ENCODE measurements at places on chromosomes 1 and 21. TPM values are rescaled to one million over a fixed set of nuclear protein-coding genes. Genes with fewer than 3 reads are reported as not detected.

Gene BNIPL
- 0.33 TPM for total RNA-seq

DNA sequence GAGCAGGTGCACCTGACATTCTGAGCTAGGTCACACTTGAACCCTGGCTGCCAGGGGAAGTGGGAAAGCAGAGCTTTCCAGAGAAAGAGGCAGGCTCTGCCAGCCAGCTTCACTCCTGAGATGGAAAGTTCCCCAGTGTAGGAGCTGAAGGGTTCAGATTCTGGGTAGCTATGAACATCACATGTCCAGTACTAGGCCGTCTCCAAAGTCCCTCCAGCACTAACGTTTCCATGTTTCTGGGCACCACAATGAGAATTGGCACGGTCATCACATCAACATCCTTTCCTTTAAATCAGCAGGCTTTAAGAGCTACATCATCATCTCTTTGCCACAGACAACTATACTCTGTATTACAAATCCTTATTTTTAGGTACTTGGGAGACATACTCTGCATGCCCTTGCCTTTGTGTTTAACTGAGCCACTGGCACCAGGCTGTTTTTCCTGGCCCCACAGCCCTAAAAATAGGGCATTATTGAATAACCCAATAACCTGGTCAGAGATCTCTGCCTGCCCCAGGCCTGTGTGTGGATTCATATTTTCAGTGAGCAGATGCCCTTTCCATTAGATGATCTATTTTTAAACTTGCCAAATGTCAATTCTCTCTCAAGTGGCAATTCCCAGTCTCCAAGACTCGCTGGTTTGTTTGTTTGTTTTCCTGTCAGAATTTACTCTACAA is 35.4 kb upstream of the USP24 start:
- H3K4me3 ChIP-seq: no peak overlapping the region
- H3K27me3 ChIP-seq: no peaks in the 10 kb centered on the region
- H3K36me3 ChIP-seq: no peaks in the 10 kb centered on the region

GRCh38 chr1:53589043-53589887 is 130.1 kb downstream of the DMRTB1 start:
- H3K36me3 ChIP-seq: no peaks in the 10 kb centered on the region
- DNase-seq: no peak
- no peak overlapping the region for H3K4me3 ChIP-seq

GRCh38 chr1:20072771-20073170 is 2.8 kb downstream of the PLA2G5 start:
- peaks cover 2% of the 10 kb centered on the region for H3K4me1 ChIP-seq
- no peak for DNase-seq
- H3K36me3 ChIP-seq: no peaks in the 10 kb centered on the region
- no peaks in the 10 kb centered on the region for H3K27me3 ChIP-seq
- H3K4me3 ChIP-seq: no peak overlapping the region
- H3K27ac ChIP-seq: no peak overlapping the region

DNA sequence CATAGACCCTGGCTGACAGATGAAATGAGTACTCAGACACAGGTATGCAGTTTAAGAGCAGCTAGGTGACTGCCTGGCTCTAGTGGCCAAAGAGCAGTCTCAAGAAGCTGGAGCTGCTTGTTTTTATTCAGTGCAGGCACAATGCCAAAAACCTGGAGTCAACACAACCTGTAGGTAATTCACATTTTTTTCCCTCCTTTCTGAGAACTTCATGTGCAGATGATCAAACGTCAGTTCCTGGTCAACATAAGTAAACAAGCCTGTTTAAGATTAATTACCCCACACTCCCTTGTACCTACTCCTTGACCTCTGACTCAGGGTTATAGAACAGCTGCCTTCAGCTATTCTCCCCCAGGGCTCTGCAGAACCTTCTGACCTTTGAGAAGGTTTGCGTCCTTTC is 17.3 kb upstream of the ACADM start:
- DNase-seq: no peak
- no peaks in the 10 kb centered on the region for H3K4me1 ChIP-seq
- no peaks in the 10 kb centered on the region for H3K36me3 ChIP-seq
- H3K27ac ChIP-seq: no peak overlapping the region
- no peaks in the 10 kb centered on the region for H3K27me3 ChIP-seq

GRCh38 chr1:177255411-177255810 is 84.7 kb downstream of the BRINP2 start:
- no peak overlapping the region for H3K27ac ChIP-seq
- H3K27me3 ChIP-seq: no peaks in the 10 kb centered on the region
- peak; percentile 79 for DNase-seq
- H3K36me3 ChIP-seq: no peaks in the 10 kb centered on the region
- H3K4me1 ChIP-seq: peaks cover 4% of the 10 kb centered on the region

DNA sequence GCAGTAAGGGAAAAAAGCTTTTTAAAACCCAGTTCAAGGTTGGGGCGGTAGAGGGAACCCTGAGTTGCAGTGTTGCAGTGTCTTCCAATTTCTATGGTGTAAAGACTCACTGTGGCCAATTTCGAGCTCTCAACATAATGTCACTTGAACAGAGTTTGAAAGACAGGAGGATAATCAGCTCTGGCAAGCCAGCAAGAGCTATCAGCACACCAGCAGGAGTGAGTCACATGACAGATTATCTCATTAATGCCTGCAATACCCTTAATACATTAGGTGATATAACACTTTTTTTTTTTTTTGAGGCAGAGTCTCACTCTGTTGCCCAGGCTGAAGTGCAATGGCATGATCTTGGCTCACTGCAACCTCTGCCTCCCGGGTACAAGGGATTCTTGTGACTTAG is 22.8 kb downstream of the SLC9C2 start:
- no peak overlapping the region for H3K27ac ChIP-seq
- H3K4me3 ChIP-seq: no peak overlapping the region
- no peaks in the 10 kb centered on the region for H3K4me1 ChIP-seq
- DNase-seq: no peak
- H3K36me3 ChIP-seq: no peaks in the 10 kb centered on the region

Gene FAM43B
- total RNA-seq: under 0.01 TPM

Gene LTN1
- total RNA-seq: 20.8 TPM

Gene LCE1F
- total RNA-seq: not detected

- H3K4me3 ChIP-seq: no peak overlapping the region
- no peaks in the 10 kb centered on the region for H3K36me3 ChIP-seq
- DNase-seq: peak; percentile 92
- peaks cover 3% of the 10 kb centered on the region for H3K4me1 ChIP-seq
These were observed 60.5 kb upstream of the CR2 start for GRCh38 chr1:207393610-207394009.

- H3K4me1 ChIP-seq: peaks cover 19% of the 10 kb centered on the region
- no peaks in the 10 kb centered on the region for H3K27me3 ChIP-seq
- peak; percentile 10 for DNase-seq
- H3K36me3 ChIP-seq: peaks cover 21% of the 10 kb centered on the region
- H3K27ac ChIP-seq: peak overlapping the region; percentile 94
These were observed 12.2 kb downstream of the THBS3 start for GRCh38 chr1:155195201-155196102.

Gene NMNAT2
- under 0.01 TPM for total RNA-seq

Gene TARDBP
- total RNA-seq: 81.4 TPM

Gene TDRD5
- not detected for total RNA-seq

DNA sequence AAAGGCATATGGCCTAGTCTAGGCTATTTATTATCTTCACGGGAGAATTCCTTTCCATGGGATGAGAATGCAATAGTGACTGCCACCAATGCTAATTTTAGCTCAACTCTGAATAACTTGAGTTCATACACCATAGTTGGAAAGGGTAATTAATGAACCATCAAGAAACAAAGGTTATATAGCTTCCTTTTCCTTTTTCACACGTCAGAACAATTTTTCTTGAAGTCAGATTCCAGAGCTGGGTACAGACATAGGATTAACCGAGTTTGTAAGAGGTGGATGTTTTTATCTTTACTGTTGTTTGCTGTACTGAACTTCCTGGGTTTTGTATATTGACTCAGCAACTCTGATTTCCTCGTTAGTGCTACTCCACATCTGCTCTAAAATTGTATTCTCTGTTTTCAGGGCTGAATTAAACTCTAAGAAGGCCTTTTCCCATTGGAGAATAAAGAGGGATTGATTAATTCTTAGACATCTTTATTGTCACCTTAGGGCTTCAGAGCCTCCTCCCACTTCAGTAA is 262.0 kb downstream of the NUF2 start:
- no peak for DNase-seq
- H3K27me3 ChIP-seq: no peaks in the 10 kb centered on the region
- no peak overlapping the region for H3K27ac ChIP-seq
- no peak overlapping the region for H3K4me3 ChIP-seq

GRCh38 chr1:46529031-46529630 is 22.3 kb downstream of the KNCN start:
- H3K4me3 ChIP-seq: no peak overlapping the region
- no peak overlapping the region for H3K27ac ChIP-seq
- no peaks in the 10 kb centered on the region for H3K4me1 ChIP-seq
- peaks cover 44% of the 10 kb centered on the region for H3K27me3 ChIP-seq
- no peaks in the 10 kb centered on the region for H3K36me3 ChIP-seq
- DNase-seq: no peak

GRCh38 chr1:223298701-223299100 is 65.3 kb downstream of the SUSD4 start:
- H3K27ac ChIP-seq: no peak overlapping the region
- H3K36me3 ChIP-seq: no peaks in the 10 kb centered on the region

DNA sequence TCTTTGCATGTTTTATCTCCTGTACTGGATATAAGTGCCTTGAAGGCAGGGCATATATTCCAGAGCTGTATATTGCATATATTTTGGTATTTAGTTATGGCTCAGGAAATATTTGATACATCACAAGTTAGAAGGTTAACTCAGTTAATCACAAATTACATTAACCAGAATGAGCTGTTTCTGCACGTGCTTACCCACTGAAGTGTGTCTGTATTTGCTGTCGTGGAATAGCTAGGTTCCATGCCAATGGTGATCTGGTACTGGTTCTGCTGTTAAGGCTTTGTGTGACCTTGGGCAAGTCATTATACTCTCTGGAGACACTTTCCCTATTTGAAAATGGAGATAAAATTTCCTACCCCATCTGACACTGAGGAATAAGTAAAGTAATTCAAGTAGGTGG is 50.7 kb downstream of the OSBPL9 start:
- H3K27ac ChIP-seq: no peak overlapping the region
- no peaks in the 10 kb centered on the region for H3K27me3 ChIP-seq
- peaks cover 5% of the 10 kb centered on the region for H3K4me1 ChIP-seq
- H3K4me3 ChIP-seq: no peak overlapping the region
- H3K36me3 ChIP-seq: no peaks in the 10 kb centered on the region
- no peak for DNase-seq

Gene FCRL5
- total RNA-seq: not detected

Gene LMOD1
- 36.3 TPM for total RNA-seq

Gene OLIG2
- not detected for total RNA-seq

GRCh38 chr1:156154317-156154749 is 948 bp downstream of the SEMA4A start:
- DNase-seq: no peak
- H3K27me3 ChIP-seq: peaks cover 7% of the 10 kb centered on the region
- H3K4me3 ChIP-seq: no peak overlapping the region
- no peak overlapping the region for H3K27ac ChIP-seq

Gene FAF1
- 35.2 TPM for total RNA-seq
